Stimulated activated CD8-positive, alpha-beta memory T cell treated with anti-CD3 and anti-CD28 coated beads, Interleukin-4, amount 100 ng/mL, for 1 hour (primary cell): ENCODE measurements at places on chromosomes 3 and 15.

DNA sequence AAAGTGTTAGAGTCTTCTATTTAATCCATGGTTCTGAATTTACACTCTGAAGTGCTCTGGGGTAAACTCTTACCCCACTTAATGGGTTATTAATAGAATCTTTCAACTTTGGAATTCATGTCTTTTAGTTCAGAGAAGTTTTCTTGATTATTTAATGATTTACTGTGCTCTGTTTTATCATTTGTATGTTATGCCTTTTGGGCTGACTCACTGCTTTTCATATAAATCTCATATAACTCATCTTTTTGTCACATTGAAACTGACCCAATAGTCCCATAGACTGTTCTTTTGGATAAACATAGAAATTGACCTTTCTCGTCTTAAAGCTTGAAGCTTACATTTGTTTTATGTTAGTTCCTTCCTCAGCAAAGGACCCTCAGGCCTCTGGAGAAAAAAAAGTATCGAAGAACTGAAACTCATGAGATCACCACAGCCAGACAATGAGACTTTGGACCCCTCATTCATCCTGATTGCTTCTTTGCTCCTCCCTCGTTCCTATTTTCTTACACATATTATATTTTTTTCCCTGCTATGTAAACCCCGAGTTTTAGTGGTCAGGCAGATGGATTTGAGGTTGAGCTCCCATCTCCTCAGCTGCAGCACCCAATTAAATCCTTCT lies 229.1 kb upstream of the CBLB start:
- DNase-seq: no peak

DNA sequence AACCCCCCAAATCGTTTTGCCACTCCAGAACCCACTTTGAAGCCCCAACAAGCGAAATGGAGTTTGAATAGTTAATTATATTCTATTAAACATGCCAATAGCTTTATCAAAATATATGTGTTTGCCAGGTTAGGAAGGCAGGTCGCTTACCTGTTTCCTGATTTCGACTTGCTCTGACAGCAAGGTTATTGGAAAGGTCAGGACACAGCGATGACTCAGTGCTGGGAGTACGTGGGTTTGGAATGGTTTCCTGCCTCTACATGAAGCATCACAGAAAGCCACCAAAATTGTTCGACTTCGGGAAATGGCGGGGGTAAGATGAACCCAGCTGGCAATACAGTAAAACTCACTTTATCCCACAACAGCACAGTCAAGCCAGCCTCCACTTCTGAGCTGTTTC lies 135.6 kb upstream of the ABI3BP start:
- no peak for DNase-seq

DNA sequence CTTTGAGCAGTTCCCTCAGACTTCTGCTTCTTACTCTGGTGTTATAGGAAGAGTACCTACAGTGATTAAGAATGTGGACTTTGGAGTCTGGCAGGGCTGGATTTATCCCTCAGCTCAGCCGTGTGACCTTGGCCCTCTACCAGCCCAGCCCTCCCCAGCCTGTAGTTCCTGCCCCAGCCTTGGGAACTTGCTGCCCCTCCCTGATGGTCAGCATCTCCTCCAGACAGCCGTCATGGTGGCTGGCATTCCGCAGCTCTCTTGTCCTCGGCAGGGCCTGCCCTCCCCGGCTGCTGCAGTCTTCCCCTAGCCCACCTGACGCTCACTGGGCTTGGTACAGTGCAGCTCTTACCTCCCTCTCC lies 21.9 kb upstream of the CPNE9 start:
- no peak for DNase-seq

DNA sequence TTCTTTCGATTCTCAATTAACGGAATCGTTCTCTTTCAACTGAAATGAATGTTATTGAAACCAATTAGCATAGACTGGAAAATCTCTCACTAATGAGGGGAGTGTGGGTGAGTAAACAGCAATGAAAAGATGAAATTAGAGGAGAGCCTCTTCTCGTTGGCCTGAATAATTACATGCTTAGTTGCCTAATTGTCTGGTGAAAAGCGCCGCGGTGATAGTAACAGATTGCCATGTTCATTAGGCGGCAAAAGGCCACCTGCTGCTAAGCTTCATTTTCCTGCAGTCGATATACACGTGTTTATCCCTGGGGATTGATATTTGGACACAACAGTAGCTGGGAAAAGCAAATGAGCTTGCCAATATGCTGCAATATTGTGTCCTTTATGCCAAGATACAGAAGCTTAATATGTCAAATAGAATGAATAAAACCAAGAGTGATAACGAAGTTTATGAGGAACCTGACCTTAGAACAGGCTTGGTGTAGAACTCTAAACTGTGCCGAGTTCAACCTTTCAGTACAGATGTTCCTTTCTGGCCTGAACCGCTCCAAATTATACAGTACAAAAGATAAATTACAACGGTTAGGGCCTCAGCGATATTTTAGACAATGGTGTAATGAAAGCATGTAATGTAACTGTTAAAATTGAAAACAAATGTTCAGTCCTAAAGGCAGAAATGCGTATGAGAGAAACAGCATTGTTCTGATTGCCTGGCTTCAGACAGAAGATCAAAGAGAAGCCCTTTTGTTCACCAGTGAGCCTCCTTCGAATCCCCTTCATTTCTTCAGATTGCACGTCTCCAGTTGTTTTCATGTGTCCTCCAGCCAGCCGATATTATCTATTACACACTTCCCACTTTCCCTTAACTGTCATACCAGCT lies 185.2 kb downstream of the SHOX2 start:
- no peak for DNase-seq

DNA sequence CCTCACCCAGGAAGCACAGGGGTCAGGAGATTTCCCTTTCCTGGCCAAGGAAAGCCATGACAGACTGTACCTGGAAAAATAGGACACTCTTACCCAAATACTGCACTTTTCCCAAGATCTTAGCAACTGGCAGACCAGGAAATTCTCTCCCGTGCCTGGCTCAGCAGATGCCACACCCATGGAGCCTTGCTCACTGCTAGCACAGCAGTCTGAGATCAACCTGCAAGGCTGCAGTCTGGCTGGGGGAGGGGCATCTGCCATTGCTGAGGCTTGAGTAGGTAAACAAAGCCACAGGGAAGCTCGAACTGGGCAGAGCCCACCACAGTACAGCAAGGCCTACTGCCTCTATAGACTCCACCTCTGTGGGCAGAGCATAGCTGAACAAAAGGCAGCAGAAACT lies 567.3 kb upstream of the LMCD1 start:
- DNase-seq: no peak

DNA sequence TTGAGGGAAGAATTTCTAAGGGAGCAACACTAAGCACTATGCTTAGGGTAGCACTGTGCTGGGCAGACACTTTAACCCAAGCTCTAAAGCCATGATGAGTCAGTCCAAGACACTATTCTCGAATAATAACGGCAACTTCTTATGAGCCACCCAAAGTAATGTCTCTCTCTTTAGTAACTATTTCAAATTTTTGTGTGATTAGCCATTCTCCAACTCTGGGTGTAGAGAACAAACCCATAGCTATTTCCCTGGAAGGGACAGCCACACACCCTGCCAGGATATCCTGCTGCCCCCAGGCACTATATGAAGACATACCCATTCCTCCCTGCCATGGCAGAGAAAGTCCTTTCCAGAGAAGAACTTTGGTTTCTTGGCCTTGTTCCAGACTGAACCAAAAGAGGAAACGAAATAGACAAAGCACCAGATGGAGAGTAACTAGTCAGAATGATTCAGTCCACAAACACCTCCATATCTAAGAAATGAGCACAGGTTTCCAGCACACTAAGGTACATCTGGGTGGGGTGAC lies 384.9 kb upstream of the THBS1 start:
- DNase-seq: no peak

DNA sequence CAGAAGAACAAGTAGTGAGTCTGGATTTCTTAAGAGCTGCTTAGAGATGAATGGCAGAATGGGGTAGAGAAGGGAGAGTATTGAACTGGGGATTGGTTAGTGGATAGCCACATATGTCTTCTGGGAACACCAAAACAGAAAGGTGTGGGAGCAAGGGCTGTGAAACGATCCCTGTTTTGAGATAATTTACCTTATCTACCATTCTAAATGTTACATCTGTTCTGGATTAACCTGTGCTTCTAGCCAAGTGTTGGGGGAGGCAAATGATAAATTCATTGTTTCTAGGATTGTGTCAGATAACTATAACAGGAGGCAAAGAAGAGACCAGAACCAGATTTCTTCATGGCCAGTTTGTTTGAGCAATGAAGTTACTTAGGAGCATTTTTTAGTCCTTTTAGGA lies 8.4 kb downstream of the NR1D2 start:
- no peak for DNase-seq

- DNase-seq: no peak
Observed at GRCh38 chr3:121362035-121362734, 183.6 kb downstream of the POLQ start.

DNA sequence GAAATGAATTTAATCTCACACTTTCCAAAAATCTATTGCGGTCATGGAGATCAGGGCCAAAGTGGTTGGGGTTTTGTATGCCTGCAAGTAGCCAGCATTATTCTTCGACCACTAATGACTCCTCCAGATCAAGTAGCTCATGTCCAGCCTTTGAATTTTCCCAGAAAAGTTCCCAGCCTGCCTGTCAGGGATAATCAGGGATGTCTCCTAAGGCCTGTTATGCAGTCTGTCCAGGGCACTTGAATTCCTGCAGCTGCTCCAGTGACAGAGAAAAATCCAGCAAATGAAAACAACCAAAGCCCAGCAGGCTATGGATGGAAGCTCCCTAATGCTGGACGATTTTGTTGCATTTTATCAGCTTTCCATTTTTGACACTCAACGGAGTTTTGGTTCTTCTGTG lies 215.4 kb downstream of the ADAMTSL3 start:
- DNase-seq: no peak

GRCh38 chr3:115932807-115933206 lies 309.5 kb downstream of the GAP43 start:
- DNase-seq: no peak

DNA sequence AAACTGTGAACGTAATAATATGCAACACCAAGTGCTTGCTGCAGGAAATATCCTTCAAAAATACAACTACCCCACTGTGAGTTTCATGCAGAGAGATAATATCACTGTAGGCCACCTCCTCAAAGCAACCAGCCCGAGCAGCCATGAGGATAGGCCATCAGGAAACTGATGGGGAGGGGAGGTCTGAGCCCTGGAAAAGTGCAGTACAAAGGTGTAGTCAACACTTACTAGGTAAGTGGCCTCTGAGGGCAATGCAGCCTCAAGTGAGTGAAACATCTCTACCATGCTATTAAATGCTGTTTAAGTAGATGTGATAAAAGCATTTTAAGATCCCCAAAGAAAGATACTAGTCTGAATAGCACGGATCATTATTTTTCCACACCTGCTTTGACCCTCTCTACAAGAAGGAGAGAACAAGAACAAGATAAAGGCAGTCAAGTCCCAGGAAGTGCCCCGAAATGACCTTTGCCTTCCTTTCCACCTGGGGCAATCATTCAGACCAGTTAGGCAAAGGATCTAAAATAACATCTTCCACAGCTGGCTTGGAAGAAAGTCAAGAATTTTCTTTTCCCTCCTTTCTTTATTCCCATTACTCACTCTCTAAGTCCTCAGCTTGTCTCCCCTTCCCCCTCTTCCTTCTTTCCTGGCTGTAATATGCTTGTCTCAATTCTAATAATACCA lies 62.8 kb downstream of the FMN1 start:
- DNase-seq: no peak

- no peak for DNase-seq
Observed at GRCh38 chr3:15579051-15579450, 22.3 kb downstream of the HACL1 start.

DNA sequence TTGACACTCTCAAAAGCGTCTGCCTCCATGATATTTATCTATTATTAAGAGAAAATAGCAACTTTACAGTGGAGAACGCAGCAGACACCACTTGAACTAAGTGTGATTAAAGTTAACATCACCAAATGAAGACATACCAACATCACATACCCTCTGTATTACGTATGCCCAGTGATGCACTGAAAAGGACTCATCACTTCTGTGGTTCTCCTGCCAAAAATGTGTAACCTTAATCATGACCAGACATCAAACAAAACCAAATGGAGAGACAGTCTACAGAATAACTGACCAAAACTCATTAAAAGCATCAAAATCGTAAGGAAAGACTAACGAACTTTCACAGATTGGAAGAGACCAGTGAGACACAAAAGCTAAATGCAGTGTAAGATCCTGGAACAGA lies 103.2 kb downstream of the PPP2R3A start:
- no peak for DNase-seq

DNA sequence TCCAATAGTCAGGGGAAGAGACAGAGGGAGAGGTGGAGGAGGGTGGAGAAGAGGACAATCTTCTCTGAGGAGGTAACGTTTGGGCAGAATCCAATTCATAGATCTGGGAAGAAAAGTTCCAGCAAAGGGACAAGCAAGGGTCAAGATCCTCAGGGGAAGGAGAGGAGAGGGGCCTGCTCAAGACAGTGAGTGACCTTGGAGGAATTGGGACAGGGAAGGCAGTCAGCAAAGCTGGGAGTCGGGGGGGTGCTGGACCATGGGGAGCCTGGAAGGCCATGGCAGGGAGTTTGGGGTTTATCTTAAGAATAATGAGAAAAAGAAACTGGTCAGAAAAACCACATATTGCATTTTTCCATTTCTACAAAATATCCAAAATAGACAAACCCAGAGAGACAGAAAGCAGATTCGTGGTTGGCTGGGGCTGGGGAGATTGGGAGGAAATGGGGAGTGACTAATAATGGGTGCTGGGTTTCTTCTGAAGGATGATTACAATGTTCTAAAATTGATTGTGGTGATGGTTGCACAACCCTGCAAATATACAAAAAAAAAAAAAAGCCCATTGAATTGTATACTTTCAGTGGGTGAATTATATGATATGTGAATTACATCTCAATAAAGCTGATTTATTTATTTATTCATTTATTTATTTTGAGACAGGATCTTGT lies 19.6 kb upstream of the SRP14 start:
- no peak for DNase-seq

DNA sequence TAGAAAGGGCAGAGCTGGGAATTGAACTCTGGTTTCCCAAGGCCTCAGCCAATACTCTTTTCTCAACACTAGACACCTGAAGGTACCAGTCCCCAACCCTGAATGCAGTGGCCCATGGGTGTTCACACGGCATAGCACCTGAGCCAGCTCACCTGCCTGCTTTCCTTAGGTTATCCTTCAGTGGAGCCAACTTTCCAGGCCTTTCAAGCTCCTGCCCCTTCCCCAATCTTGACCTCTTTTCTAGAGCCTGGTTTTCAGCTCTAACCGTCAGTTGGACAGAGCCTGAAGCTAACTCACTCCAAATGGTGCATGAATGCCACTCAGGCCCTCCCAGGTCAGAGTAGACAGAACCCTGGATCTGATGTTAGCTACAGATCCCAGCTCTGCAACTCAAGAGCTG lies 66.1 kb upstream of the ITGA11 start:
- DNase-seq: no peak
